EL (cell line): ENCODE measurements at places on chromosomes 2 and 18.

DNA sequence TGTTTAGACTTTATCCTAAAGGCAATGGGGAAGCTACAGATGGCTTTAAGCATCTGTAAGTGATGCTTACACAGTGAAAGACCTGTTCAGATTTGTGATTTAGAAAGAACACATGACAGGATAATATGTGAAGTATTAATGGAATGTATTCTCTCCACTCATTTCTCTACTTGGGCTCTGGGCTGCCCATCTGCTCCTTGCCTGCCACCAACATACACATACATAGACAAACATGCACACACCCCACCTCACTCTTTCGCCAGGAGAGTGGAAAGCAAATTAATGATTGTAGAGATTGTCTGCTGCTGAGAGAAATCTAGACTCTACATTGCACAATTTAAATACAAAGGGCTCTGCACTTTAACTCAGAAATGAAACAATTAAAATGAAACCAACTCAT, 61.0 kb upstream of the NFE2L2 start:
- peak; percentile 50 for DNase-seq

DNA sequence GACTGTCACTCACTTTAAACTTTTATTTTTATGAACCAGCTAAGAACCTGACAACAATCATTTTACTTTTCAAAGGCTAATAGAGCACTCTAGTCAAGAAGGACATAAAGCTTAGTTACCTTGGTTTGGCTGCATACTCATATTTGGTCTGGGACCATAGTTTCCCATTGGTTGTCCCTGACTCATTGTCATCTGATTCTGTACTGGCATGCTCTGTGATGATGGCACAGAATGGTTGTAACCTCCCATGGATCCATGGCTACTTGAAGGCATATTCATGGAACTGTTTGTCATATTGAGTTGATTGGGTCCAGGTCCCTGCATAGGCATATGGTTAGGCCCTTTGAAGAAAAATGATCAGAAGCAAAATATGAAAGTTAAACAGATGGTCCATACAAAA, 37.9 kb downstream of the SS18 start:
- peak; percentile 4 for DNase-seq

GRCh38 chr18:76530846-76531245, 35.8 kb upstream of the ZNF516 start:
- no peak for DNase-seq

DNA sequence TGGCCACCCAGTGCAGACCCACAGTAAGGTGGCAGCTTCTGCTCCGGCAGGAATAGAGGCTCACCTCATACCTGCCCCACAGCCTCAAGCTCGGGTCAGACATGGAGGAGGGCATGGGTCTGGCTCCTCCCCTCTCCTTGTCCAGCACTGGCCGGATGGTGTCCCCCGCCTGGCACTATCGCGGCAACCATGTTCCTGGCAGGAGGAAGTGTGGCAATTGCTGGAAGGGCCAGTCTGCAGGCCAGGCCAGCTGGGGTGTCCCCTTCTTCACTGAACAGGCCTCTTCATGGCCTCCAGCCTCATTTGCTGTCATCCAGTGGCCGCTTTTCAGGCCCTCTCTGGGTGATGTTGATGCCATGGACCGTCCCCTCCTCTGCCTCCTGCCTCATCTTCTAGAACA, 41.4 kb upstream of the SMAD7 start:
- DNase-seq, result no peak

GRCh38 chr2:213416832-213417231, 132.6 kb downstream of the SPAG16 start:
- DNase-seq, result no peak

DNA sequence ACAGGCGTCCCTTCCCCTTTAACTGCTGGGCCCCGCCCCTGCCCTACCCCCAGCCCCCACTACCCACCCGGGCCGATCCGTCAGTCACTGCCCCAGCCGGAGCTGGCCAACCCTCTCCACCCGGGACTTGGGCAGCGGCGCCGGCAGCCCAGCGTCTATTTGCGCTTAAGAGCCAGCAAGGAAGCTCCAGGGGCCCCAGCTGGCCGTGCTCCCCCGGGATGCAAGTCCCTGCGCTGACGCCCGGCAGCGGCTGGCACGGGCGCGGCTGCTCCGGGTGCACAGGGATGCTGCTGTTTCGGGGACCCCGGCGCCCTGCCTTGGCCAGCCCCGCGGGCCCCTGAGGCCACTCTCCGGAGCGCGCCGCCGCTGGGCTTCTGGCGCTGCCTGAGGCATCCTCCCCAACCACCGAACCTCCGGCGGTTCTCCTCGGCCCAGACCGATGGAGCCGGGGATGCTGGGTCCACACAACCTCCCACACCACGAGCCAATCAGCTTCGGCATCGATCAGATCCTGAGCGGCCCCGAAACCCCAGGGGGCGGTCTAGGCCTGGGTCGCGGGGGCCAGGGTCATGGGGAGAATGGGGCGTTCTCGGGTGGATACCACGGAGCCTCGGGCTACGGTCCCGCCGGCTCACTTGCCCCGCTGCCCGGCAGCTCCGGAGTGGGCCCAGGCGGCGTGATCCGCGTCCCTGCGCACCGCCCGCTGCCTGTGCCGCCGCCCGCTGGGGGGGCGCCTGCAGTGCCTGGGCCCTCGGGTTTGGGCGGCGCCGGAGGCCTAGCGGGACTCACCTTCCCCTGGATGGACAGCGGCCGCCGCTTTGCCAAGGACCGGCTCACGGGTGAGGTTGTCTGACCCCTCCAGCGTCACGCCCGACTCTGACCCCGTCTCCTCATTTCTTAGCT, at the start of gene TLX2:
TLX2 (plus strand) TSS at position 83 of the 903 bp plus-strand sequence; CDS start at position 440, 357 bp downstream.
- peak; percentile 38 for DNase-seq

- DNase-seq, result no peak
These were observed 897.5 kb downstream of the SUCLG1 start for GRCh38 chr2:83561592-83561991.

DNA sequence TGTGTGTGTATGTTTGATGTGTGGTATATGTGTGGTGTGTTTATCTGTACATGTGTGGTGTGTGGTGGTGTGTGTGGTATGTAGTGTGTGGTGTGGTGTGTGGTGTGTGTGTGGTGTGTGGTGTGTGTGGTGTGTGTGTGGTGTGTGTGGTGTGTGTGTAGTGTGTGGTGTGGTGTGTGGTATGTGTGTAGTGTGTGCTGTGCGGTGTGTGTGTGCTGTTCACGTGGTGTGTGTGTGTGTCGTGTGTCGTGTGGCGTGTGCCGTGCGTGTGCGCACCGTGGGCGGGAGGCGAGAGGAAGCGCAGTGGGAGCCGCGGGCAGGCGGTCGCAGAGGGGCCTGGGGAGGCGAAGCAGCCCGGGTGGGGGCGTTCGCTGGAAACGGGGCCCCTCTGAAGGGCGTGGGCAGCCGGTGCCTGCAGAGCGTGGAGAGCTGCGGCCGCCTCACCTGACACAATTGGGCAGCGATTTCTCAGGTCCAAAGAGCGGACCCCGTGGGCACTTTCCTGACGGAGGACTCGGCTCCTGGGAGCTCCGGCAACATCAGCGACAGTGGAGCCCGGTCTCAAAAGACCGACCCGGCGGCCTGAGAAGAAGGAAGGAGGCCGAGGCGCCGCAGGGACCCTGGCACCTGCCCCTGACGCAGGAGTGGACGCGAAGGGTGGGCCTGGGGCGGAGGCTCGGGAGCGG, 741.1 kb upstream of the SALL3 start:
- DNase-seq, result no peak

DNA sequence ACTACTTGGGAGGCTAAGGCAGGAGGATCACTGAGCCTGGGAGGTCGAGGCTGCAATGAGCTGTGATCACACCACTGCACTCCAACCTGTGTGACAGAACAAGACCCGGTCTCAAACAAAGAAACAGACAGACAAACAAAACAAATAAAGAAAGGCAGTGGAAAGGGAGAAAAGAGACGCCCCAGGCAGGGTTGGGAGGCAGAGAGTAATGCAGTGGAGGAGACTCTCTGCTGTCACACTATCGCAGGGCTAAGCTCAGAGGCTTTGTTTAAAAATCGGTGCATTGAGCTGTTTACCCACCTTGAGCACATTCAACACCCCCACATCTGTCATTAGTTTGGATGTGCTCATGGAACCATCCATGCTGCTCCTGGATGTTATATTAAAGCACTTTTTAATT, 84.2 kb upstream of the RMP24 start:
- no peak for DNase-seq

GRCh38 chr18:6376433-6377229, 38.1 kb downstream of the L3MBTL4 start:
- DNase-seq, result no peak

DNA sequence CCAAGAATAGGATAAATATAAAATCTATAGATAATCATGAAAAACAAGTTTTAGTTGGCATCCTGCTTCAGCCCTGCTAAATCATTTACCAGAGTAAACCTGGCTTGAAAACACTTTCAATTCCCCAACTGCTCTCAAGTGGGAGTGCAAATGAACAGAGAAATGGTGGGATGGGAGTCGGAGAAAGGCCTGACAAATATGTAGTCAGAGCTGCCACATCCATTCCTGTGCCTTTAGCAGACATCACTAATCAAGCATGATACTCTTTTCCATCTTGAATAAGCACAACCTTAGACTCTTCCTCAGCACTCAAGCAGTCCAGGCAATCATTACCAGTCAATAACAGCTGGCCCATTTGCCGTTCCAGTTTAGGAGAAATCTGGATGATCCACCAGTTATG, 101.3 kb downstream of the ANKRD44 start:
- DNase-seq, result no peak

DNA sequence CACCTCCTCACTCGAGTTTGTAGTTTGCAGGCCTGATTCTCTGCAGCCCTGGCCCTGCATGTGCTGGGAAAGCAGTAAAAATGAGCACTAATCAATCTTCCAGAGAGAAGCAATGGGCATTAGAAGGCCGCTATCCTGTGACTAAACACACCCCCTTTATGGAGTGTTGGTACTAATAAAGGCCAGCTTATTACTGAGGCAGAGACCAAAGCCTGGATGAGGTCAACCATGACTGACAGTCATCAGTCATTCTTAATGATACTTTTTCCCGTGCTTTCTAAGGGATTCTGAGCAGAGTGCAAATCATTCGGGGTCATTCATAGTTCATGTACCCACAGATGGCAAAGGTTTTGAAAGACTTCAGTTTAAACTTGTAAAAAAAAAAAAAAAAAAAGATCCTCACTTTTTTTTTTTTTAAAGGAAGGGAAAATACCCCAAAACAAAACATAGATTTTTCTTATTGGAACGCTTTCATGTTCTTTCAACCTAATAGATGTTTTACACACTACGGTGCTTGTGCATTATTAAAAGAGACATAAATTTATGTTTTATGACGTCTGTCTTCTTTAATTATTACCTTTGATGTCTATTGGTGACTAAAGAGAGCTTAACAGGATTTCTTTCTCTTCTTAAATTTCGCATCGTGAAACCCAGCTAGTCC, 13.2 kb downstream of the TSHZ1 start:
- DNase-seq, result peak; percentile 40

DNA sequence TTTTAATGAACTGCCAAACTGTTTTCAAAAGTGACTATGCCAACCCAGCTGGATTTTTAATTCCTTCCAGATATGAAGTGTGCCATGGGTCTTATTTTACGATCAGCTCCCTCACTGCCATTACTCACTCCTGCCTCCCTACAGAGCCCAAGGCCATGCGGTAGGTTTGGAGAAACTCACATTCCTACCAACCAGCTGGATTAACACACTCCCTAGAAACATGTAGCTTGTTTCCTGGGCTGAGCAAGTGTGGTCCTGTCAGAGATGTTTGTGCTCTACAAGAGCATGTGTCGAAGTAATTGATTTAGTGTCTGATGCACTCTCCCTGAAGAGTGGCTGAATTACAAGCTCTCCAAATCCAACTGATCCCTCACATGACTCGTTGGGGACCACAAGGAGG, 82.5 kb downstream of the SPP2 start:
- DNase-seq, result peak; percentile 70

DNA sequence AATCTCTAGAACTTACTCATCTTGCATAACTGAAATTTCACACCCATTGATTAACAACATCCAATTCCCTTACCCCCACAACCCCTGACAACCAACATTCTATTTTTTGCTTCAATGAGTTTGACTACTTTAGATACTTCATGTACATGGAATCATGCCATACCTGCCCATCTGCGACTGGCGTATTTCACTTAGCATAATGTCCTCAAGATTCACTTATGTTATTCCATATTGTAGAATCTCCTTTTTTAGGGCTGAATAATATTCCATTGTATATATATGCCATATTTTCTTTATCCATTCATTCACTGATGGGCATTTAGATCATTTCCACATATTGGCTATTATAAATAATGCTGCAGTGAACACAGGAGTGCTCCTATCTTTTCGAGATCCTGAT, 13.8 kb downstream of the CTAGE1 start:
- DNase-seq, result no peak

DNA sequence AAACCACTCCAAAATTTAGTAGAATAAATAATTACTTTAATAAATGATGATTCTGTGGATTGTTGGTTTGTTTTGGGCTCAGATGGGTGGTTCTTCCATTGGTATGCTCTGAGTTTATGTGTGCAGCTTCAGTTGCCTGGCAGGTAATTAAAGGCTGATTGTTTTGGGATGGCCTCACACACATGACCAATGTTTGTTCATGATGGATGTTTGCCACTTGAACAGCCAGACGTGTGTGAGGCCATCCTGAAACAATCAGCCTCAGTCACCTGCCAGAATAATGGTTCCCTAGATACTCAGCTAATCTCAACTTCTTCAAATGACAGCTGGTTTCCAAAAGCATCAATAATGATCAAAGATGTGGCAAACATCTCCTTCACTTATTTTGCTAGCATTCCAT, 352.5 kb upstream of the GULP1 start:
- DNase-seq, result no peak

- no peak for DNase-seq
These were observed 614.9 kb downstream of the LRP1B start for GRCh38 chr2:141515931-141516330.

DNA sequence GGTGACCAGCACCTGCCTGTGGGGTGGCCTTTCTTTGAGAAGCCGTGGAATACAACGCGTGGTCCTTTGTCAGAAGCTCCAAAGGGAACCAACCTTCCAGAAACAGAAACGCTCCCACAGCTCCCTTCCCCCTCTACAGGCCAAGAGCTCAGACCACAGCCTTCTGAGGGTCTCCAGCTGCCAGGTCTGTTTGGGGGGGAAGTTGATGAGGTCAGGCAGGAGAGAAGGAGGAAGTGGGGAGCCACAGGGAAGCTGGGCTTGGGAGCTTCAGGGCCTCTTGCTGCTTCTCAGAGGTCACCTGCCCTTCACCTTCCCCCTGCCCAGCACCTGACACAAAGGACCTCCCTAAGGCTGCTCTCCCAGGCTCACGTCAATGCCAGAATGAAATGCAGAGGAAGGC, 287.7 kb upstream of the ID2 start:
- DNase-seq, result no peak

DNA sequence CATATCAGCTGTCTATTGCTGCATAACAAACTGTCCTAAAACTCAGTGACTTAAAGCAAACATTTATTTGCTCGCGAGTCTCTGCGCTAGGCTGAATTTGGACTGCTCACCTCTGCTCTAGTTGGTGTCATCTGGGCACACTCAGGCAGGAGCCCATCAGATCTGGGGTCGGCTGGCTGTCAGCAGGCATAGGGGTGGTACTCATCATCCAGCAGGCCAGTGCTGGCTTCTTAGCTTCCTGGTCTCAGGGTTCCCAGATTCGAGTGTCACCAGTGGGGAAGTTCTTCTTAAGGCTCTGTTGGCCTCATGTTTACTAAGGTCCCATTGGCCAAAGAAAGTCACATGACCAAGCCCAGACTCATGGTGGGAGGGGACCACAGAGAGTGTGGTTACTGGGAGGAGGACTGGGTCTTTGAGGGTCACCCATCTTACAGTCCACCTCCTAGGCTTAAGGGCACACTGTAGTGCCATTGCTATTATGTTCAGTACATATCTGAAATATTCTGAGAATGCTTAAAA, 71.6 kb upstream of the ATG16L1 start:
- no peak for DNase-seq
